ENCODE measurements at places on chromosomes 4 and X.

DNA sequence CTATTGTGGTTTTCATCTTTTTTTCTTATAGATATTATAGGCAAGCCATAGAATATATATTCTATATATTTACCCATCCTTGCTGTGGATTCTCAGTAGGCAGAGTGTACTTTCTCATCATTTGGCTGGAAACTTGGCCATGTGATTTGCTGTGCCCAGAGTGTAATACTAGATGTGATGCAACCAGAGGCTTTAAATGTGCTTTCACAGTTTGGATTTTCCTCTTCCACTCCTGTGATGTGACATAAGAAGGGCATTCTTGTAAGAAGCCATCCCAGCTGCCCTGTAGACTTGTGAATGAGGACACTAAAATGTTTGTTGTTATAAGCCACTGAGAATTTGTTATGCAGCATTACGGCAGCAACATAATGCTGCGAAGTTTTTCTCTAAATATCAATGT is 10.4 kb upstream of the HPGDS start:
- no peak for DNase-seq

DNA sequence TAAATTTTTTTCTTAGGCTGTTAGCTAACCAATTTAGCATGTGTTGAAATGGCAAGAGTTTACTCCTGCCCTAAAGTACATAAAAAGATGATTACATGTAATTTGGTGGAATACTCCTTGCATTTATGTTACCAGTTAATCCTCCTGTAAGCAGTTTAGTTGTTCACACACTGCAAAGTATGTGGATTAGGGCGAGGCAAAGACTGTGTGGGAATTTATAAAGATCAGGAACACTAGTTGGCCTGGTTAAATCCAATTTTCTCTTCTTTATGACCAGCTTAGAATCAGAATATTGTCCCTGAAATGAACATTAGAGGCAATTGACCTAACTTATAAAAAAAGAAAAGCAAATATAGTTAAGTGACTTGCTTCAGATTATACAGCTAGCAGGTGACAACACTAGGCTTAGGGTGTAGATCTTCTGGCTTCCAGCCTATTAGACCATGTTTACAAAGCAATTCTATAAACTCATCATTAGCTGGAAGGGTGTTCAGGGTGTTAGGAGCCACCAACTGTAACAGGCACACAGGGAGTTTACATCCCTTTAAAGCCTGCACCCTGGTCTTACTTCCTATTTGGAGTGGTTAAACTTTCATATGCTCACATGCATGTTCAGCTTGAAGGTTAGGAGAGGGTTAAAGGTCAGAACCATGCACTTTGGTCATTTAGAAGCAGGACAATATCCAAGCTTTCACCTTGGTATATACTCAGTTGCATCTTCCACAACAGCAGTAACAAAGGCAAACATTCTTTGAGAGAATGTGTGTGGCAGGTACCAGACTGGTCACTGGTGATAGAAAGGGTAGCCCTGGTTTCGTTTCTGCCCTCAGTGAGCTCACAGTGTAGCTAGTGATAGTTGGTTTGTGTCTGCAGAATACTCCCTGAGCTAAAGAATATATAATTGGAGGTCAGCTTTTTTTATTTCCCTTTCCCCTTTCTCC is 72.6 kb downstream of the GC start:
- DNase-seq: no peak

- DNase-seq: no peak
Measured at GRCh38 chrX:84133023-84133422, 55.0 kb downstream of the RPS6KA6 start.

DNA sequence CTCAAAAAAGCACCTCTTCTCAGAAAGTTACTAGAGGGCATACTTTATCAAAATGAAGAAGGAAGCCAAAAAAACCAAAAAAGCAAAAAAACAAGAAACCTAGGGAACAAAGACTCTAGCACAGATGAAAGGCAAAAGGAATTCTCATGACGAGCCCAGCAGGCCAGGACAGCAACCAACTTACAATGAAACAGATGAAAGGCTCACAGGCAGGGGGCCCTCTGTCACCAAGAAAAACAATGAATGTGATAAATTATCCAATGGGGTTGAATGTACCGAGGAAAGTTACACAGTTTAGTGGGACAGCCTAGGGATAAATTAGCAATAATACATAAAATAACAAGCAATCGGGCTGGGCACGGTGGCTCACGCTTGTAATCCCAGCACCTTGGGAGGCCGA is 79.0 kb downstream of the GPR82 start:
- DNase-seq: no peak

DNA sequence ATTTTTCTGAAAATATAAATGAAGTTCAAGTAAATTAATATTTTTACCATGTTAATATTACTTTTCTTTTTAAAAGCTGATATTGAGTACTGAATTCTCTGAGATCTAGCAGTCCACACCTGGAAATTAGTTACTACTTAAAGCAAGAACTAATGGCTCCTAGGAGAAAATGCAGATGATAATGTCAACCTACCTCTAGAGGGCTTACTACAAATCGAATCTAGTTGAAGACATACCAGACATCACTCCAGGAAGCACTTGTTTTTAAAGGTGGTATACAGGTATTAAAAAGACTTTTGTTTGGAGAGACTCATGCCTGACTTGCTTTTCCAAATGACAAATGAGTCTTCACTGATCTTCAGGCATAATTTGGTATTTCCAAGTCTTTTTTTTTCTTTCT is 516.4 kb upstream of the BOD1L1 start:
- no peak for DNase-seq

GRCh38 chrX:54042609-54043021 is 1.7 kb downstream of the PHF8 start:
- DNase-seq: peak; percentile 9

GRCh38 chrX:23493941-23494374 is 159.3 kb downstream of the PTCHD1 start:
- DNase-seq: no peak

DNA sequence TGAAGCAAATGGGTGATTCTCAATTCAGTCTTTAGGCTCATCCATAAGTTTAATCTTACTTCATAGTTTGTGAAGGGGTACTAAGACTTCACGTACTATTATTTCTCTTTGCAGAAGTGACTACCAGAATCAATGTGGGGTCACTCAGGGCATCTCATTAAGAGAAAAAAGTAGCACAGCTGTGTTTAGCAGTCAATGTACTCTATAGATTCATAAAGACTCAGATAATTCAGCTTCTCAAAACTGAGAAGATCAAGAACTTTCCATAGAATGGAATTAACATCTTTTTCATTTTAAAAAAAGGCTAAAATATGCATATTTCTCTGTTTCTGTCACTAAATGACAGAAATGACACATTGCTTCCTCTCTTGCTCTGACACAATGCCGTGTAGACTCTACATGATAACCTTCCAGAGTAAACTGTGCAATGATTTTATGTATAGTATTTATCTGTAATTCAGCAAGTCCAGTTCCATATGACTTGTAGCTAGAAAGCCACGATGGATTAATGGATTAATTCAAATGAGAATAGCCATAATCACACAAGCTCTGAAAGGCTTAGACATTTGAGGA is 20.3 kb upstream of the LSM6 start:
- DNase-seq: no peak

- DNase-seq: no peak
Measured at GRCh38 chrX:132958091-132958703, at the start of gene HS6ST2. HS6ST2 (minus strand) TSS chrX:132958629.

- no peak for DNase-seq
Measured at GRCh38 chr4:107857741-107858140, 33.0 kb downstream of the SGMS2 start.

DNA sequence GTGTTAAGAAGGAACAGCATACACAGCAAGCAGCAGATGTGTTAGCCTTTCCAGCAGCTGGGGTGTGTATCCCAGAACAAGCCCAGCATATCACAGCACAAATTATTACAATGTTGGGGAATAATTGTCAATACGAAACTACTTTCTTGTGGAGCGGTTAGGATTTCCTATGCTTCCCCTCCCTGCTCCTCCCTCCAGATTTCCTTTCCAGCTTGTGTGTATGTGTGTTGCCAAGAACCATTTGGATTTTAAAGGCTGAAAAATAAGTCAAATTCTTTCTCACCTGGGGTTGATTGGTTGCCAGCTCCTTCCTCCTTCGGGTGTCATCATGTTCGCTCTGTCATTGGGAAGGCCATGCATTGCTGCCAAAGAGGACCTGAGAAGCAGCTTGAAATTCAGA is 178.2 kb upstream of the FRMPD4 start:
- no peak for DNase-seq

GRCh38 chrX:8851231-8851886 is 50.2 kb upstream of the FAM9A start:
- DNase-seq: no peak

DNA sequence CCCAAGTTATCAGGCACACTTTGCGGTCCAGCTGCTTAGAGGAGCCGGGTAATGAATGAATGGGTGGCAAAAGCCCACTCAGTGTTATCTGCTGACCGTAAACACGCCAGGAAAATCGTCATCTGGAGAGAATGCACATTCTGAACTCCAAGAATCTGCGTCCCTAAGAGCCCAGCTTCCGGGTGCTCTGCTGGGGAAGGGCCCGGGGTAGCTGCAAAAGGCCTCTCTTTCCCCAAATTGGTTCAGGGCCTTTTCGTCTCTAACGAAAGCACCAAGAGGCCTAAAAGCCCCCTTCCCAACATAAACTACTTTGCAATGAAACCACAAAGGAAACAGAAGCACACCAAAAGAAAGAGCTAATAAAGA is 1.6 kb upstream of the SFRP2 start:
- no peak for DNase-seq

- DNase-seq: no peak
Measured at GRCh38 chr4:188198982-188199792, 59.9 kb downstream of the TRIML1 start.

DNA sequence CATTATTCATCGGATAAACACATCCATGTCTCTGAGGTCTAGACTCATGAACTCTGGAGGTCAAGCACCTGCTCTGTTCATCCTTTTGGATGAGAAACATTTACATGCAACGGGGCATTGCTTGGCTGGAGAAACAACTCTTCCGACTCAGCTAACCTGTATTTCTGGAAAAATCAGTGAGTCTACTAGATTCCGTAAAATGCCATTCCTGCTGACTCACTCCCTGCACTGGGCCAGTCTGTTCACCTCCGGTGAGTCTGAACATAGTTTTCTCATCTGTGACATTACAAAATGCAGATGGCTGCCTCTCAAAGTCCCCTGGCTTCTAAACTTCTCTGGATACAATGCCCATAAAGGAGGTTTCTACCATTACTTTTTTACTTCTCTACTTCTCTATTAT is 185.7 kb upstream of the HS3ST1 start:
- DNase-seq: no peak

DNA sequence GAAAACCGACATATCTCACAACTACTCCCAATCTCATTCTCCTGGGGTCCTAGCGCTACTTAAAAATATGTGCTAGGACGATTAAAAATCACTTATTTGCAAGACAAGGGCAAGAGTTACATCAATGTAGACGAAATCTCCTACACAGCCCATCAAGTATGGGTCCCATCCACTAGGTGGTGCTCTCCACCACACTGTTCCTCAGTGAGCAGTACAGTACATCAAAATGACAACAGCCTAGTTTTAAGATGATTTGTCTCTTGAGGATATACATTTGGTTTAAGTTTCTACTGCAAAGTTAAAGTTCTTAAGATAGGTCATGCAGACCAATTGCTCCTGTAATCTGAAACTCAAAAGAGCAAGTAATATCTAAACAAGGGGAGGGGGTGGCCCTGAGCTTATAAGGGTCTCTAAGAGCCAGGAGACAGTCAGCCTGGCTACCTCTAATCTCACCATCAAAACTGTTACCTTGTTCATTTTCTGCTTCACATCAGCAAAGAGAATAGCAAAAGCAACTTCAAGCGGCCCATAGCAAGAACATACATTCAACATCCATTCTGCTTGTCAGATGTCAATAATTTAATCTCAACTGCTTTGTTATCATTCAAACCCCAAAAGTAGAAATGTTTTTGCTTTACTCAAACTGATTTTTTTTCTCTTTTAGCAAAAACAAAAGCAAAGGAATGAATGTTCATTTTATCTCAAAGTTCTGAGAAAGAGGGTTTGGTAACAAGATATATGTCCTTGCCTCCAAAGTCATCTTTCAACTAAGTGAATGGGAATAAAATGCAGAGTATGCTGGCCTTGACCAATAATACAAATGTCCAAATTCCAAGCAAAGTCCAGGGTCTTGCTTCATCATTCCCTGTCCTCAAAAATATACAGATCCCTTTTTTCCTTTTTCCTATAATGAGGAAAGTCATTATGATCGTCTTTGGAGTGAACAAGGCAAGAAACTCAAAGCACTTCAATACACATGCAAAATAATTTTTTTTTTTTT is 53.1 kb downstream of the STX18 start:
- DNase-seq: peak; percentile 32

DNA sequence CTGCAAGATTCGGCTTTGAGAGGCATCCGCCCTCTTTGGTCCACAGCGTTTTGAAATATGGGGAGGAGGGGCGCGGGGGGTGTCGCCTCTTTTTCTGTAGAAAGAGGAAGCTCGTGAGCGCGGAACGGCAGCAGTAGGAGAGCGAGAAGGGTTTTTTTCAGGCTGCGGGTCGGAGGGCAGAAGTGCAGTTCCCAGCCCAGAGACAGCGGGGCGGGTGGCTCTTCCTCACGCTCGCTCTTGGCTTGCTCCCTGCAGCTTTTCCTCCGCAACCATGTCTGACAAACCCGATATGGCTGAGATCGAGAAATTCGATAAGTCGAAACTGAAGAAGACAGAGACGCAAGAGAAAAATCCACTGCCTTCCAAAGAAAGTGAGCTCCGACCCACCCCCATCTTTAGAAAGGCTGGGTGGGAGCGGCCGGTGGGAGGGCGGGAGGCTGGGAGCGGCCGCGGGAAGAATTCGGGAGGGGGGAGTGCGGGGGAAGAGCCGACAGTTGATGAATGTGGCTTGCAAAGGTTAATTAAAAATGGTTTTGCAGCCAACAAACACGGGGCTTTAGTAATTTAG is 1.2 kb downstream of the TMSB4X start:
- no peak for DNase-seq

GRCh38 chrX:14406225-14406624 is 123.1 kb upstream of the GLRA2 start:
- no peak for DNase-seq

GRCh38 chrX:128634754-128635153 is 582.6 kb upstream of the ACTRT1 start:
- no peak for DNase-seq

DNA sequence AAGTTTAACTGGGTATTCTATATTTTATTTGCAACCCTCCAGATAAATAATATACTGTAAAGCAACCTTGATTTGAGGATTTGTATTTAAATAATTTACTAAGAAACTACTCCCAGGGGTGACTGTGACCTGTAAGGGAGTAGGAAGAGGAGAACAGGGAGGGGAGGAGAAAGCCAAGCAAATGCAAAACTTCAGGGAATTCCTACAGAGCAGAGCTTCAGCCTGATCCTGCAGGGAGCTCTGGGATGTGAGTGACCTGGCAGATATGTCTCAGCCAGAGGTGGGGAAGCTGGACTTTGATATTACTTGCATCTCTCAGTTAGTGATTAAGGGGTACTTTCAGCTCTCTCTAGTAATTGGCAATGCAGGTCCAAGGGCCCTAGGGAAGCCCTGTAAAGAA is 302.0 kb downstream of the FRMPD4 start:
- no peak for DNase-seq
